ENCODE measurements at places on chromosomes 11 and 22.

GRCh38 chr22:31343235-31344191, 2.6 kb downstream of the PATZ1 start:
- peak; percentile 80 for DNase-seq

- no peak for DNase-seq
Measured at GRCh38 chr11:116835042-116835772, 2.2 kb downstream of the APOA1 start.

- no peak for DNase-seq
Measured at GRCh38 chr22:32830473-32830872, 29.0 kb downstream of the TIMP3 start.

DNA sequence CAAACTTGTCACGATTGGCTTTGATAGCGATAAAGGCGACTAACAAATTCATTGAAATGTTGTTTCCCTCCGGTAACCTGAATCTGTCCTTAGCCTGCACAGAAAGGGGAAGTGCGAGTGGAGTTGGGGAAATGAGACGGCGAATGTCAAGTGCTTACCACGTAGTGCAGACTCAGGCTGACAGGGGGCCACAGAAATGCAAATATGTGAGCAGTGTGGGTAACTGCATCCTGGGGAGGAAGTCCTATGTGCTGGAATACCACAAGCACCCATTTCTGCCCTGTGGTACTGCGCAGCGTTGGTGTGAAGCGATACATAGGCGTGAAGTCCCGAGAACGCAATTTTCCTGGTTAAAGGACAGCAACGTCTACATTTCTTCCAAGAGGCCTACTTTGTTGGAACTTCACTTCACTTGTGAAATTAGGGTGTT, 869 bp upstream of the EIF4ENIF1 start:
- DNase-seq, result peak; percentile 41

- DNase-seq, result no peak
Measured at GRCh38 chr11:134049303-134049702, 19.6 kb upstream of the JAM3 start.

DNA sequence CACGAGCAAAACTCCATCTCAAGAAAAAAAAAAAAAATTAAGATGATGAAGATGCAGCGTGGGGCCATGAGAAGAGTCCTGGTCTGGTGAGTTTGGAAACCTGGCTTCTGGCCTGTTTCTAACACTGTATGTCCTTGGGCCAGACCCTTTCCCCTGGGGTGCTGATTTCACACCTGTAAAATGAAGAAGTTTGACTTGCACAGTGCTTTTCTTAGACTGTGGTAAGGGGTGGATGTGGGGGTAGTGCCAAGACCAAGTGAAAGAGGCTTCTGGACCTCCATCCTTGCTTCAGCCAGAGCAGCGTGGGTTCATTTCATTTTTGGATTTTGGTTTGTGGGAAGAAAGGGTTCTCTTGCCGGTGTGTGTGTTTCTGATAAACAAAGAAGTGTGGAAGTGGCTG, 42.1 kb downstream of the PTPRJ start:
- DNase-seq, result no peak

- no peak for DNase-seq
Measured at GRCh38 chr22:32318361-32318760, 39.3 kb upstream of the RFPL3 start.

- peak; percentile 78 for DNase-seq
Measured at GRCh38 chr11:57649826-57650738, at the start of gene YPEL4. YPEL4 (minus strand) TSS chr11:57649912; CDS start chr11:57647107, 2,805 bp downstream.

GRCh38 chr11:112195951-112196351, 20.6 kb downstream of the BCO2 start:
- DNase-seq, result no peak

- DNase-seq, result no peak
Measured at GRCh38 chr11:126630893-126631798, 275.7 kb downstream of the ST3GAL4 start.

- DNase-seq, result peak; percentile 15
Measured at GRCh38 chr11:73931039-73931645, 19.7 kb upstream of the DNAJB13 start.

DNA sequence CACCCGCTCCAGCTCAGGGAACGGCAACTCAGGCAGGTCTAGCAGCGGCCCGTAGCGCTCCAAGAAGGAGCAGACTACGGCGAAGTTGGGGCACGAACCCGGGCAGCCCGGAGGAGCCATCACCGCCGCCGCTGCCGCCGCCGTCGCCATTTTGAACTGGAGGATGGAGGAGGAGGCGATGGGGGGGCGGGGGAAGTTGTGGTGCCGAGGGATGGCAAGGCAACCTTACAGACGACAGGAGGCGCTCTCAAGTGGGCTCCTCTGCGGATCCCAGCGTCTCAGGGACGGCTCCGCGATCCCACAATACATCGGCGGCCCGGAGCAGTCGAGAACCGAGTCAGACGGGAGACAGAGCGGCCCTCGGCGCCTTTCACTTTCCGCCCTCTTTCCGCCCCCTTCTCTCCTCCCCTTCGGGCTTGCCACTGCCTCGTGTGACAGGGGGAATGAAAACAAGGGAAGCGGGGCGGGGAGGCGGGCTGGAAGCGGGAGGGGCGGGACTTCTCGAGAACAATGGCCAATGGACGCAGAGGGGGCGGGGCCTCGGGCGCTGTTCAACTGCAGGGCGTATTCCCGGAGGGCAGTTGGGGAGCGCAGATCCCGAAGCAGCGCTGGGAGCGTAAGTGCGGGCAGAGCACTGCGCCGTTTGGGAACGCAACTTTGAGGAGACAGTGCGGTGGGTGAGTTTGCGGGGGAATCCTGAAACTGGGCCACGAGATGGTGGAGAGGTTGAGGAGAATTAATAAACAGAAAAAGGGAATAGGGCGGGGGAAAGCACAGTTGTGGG, at the start of the genes AAMDC and RSF1:
AAMDC (plus strand) TSS at position 580 of the 784 bp plus-strand sequence. CDS start 21,353 bp downstream, outside the sequence.
RSF1 (minus strand) TSS at position 158 of the 784 bp plus-strand sequence; CDS start at position 150, 8 bp downstream.
- DNase-seq, result peak; percentile 99

DNA sequence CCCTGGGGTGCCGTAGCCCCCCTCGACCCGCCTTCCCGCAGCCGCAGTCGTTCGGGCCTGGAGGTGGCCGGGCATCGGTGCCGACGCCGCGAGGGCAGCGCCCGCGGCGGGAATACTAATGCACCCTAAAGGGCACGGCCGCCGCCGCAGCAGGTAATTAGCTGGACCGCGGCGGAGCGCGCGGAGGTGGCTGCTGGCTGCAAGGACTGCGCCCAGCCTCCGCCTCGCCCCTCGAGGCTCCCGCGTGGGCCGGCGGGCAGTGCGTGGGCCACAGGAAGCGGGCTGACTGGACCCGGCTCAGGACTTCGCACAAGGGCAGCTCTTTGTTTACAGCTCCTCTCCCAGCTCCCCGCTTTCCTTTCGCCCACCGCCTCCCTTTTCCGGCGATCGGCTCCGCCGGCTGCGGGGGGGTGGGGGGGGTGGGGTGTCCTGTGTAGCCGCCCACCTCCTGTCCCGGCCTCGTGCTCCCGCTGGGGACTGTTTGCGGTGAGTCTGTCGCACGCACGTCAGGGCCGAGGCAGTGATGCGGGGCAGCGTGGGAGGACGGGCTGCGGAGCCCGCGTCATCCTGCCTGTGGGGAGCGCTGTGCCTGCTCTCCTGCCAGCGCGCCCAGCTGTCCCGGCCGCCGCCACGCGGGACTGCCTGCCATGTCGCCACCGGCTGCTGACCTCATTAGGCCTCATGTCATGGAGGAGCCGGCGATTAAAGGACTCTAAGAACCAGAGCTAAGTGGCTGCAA, 53.2 kb downstream of the GRIK4 start:
- peak; percentile 69 for DNase-seq

- no peak for DNase-seq
Measured at GRCh38 chr22:34834059-34834458, 231.9 kb upstream of the ISX start.

- peak; percentile 4 for DNase-seq
Measured at GRCh38 chr11:121892131-121892681, 223.8 kb downstream of the BLID start.

DNA sequence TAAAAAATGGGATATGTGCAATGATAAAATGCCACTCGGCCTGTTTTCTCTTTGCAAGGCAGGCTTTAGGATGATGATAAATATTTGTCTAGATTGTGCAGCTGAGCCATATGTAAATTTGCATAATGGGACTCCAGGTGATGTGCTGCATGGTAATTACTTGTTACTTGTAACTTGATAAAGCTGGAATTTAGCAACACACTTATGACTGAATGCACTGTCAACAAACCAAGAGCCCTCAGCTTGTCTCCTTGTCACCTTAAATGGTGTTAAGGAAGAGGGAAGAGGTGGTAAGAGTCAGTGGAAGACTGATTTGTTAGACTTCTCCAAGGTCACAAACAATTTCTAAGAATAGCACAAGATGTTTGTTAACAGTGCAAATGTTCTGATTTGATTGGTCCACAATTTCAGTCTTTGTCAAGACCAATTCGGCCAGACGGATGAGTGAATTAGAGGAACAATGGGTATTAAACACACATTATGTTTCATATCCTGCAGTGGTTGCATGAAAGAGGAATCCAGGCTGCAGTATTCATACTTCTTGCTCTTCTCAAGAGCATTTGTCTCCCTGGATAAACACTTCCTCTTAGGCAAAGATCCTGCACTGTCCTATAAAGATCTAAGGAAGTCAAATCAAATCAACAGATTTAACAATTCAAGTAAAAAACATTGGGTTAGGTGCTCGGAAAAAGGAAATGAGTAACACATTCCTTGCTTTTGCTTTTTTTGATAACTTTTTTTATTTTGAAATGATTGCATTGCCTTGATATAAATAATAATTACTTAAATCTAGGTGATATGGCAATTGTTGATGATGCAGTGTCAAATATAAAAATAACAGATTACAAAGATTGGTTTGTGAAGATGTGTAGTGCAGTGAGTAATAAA, 448.3 kb upstream of the DDI1 start:
- no peak for DNase-seq

- DNase-seq, result no peak
Measured at GRCh38 chr22:49755631-49756001, 72.1 kb downstream of the BRD1 start.

- DNase-seq, result no peak
Measured at GRCh38 chr11:74949753-74950137, 679 bp downstream of the SPCS2 start.

GRCh38 chr11:63417174-63417852, 47.7 kb downstream of the SLC22A9 start:
- DNase-seq, result no peak

DNA sequence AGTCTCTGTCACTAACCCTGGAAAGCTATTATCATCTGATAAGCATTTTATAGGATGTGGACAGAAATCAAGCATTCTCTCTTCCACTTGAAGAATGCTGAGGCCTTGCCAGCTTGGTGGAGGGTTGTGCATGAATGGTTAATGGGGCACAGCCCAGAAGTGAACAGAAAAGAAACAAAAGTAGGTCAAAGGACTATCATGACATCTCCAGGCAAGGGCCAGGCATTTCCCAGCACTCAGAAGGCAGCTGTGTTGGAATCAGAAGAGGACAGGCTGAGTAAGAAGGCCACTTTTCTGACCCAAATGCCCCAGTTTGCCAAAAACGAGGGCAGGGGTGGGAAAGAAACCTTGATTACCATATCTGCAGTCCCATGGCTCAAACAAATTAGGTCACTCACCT, 12.4 kb downstream of the TENM4 start:
- DNase-seq, result no peak

- DNase-seq, result peak; percentile 52
Measured at GRCh38 chr11:68843703-68844312, 2.1 kb upstream of the CPT1A start.

DNA sequence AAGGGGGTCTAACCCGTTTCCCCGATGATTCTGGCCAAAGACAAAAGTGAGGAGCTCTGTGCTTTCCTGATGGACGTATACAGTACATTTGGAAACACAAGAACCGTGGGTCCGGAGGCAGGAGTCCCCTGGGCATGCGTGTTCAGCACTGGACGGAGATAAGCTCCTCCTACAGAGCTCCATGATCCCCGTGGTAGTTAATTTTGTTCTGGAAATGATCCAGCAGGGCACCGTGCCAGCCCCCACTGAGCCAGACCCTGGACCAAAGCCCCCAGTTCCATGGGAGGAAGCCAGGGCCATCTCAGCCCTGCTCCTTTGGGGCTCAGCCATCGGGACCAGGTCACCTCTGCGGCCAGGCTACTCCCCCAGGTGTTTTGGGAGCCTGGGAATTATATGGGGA, 83.3 kb downstream of the TRMU start:
- no peak for DNase-seq

GRCh38 chr11:123527526-123527925, 97.5 kb downstream of the GRAMD1B start:
- no peak for DNase-seq

DNA sequence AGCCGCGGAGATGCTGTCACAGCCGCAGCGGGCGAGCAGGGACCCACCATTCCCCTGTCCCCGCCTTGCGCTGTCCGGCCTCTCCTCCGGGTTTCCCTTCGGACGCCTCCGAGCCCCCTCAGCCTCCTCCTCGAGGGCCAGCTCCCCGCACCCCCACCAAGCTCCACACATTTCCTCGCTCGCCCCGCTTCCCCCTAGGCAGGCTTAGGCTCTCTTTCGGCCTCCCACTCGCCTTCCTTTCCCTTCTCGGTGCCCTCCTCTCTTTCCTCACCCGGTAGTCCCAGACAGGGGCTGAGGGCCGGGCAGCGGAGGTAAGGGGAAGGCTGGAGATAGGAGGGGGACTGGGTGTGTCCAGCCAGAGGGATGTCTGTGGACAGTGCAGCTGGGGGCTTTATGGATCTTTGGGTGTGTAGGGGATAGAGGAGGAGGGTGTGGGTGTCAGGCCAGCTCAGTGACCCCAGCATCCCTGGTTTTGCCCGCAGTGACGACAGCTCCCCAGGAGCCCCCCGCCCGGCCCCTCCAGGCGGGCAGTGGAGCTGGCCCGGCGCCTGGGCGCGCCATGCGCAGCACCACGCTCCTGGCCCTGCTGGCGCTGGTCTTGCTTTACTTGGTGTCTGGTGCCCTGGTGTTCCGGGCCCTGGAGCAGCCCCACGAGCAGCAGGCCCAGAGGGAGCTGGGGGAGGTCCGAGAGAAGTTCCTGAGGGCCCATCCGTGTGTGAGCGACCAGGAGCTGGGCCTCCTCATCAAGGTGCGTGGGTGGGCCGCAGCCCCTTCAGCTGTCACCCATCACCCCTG, 1.6 kb downstream of the KCNK4 start:
- no peak for DNase-seq

DNA sequence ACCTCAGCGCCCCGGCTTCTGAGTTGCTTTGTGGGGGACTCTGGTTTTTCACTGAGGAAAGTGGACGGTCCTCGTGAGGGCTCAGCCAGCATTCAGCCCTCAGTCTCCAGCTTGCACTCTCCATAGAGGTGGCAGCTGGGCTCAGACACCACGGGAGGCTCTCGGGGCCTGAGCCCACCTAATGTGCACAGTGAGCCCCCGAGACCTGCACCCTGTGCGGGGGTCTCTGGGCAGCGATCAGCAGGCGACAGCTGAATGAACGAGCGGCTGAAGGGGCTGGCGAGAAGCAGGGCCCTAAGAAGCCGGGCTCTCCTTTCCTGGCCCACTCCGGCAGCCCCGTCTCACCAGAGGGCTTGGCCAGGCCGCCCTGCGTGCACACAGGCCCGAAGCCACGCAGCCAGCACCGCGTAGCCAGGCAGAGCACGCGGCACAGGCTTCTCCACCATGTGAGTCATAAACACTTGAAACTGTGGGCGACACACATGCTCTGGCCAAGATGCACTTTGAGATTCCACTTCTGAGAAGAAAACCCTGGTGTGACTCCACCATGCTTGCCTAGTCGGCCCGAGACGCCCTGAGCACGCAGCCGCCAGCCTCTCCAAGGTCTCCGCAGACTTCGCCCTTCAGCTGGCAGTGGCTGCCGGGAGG, 28.0 kb downstream of the TOLLIP start:
- no peak for DNase-seq
